NCI-H1092 treated with DMSO at 0.1 percent for 48 hours (cell line): ENCODE measurements at places on chromosomes 7 and 10.

DNA sequence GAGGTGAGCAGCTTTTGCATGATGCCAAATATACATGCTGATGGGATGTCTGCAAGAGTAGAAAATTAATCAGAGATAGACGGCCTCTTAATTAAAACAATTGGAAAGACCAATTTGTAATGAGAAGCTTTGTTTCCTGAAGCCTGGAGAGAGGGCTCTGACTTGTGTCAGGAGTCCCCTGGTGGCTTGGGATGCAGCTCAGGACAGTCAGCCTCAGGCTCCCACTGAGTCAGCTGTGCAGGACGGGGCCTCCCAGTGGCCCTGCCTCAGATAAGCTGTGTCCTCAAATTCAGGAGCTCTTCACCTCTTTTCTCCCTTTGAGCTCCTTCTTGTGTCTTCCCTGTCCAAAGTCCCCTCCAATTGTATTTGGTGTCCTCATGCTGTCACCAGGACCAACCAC, 438.9 kb upstream of the PODXL start:
- no peak for DNase-seq

GRCh38 chr7:118218413-118219156, 5.9 kb upstream of the ANKRD7 start:
- no peak for DNase-seq

DNA sequence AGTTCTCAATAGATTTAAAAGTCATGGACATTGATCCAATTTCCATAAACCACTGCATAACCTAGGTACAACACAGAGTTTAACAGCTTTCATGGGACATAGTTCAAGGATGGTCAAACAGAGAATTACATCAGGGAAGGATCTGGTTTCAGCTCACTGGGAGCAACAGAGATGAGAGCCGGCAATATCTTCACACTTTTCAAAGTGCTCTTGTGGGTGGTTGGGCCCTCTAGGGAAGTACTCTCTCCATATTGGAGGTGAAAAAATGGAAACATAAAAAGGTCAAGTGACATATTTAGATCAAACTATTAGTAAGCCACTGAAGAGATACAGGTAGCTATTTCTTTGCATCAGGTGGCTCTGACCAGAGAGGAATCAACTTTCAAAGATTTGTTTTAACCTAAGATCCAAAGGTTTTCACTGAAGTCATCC, 61.8 kb upstream of the LRRN3 start:
- DNase-seq: peak; percentile 15

DNA sequence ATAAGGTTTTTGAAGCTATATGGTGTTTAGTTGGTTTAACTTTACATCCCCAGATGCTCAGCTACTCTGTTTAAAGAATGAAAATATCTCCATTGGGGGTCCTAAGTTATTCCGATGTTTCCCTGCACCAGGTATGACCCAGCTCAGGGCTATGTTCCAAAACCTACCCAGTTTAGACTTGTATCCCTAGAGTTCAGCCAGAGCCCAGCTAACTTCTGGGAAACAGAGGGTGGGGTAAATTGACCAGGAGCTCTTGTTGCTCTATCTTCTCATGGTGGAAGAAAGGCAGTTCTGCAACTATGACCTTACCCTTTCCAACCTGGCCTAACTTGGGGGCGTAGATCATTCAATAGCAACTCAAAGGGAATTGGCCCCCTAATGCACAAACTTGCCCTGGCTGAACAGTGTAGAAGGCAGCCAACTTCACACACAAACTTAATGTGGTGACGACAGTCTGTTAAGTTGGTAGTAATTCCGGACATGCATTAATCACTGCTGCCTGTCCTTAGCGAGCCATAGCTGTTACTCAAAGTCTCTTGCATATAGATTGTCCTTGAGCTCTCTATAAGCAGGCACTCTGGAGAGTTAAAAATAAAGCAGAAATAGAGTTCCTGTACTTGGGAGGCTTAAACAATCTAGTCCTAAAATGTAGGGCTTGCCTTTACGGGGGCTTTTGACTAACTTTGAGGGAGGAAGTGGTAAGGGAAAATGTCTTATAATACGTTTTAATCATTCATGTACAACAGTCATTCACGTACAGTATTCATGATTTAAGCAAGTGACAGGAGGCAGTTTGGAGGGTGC, 5.3 kb upstream of the ZNRF2 start:
- no peak for DNase-seq

DNA sequence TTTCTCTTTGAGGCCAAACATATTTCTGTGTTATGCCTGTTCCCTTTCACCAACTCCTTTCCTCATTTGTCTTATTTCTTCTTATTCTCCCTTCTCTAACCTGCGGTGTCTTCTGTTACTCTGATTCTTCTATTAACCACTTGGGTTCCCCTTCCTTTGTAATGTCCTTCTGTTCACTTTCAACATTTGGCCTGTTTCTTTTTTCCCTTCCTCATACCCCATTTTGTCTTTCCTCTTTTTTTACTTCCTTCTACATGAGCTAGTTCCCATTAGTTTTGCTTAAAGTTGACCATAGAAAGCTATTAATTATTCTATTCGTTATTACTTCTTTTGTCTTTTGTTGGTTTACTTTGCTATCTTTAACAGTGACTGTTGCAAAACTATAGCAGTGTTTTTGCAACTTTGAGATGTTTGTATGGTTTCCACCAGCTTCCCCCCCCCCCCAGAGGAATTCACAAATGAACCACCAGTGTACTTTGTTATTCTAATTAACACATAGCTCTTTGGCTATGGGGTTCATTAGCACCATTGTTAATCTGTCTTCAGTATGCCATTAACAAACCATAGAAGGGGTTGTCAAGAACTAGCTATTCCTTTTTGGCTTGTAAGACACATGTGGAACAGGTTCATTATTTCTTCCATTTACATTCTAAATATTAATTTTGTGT, 2.9 kb downstream of the LRGUK start:
- DNase-seq: no peak

GRCh38 chr10:71902351-71902750, 51.3 kb upstream of the PSAP start:
- no peak for DNase-seq

DNA sequence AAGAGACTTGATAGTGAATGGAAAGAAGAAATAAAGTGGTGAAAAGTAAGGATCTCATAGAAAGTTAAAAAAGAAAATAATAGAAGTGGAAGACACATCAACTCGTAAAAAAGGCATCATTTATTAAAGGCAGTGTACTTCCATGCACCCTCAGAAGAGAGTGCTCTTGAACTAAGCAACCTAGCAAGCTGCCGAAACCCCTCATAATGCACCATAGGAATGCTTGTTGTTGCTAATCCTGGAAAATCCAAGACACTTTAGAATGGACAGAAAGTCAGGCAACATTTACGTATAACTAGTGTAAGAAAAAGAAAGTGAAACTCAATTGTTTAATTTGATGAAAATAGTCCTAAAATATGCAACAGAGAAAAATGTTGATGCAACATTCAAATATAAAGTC, 12.8 kb downstream of the TFPI2 start:
- no peak for DNase-seq

- peak; percentile 74 for DNase-seq
These were observed 70.5 kb downstream of the ADCYAP1R1 start for GRCh38 chr7:31122649-31123058.

- no peak for DNase-seq
These were observed 18.8 kb downstream of the SGPL1 start for GRCh38 chr10:70834441-70835151.

DNA sequence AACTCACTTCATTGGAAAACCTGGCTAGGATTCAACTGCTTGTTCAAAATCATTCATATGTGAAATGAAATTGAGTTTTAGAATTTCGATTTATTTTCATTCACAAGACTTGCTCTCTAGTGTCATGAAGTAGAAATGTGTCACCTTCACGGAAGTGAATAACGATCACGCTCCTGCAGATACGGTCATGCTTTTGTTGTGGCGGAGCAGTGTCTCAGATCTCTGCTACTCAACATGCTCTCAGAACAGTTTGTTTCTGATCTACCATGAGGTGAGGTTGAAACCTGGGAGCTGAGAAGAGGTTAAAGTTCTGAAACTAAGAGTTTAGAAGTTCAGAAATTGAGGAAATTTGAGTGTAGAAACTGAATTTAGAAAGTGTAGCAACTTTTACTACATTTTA, 13.8 kb upstream of the PITRM1 start:
- DNase-seq: no peak

GRCh38 chr10:74177140-74177677, 26.2 kb downstream of the ADK start:
- DNase-seq: no peak

GRCh38 chr7:28815369-28815927, 142.7 kb downstream of the TRIL start:
- DNase-seq: no peak

GRCh38 chr7:106216923-106217542, 67.8 kb downstream of the NAMPT start:
- no peak for DNase-seq

- DNase-seq: no peak
These were observed 11.0 kb downstream of the LLCFC1 start for GRCh38 chr7:142950235-142950634.

DNA sequence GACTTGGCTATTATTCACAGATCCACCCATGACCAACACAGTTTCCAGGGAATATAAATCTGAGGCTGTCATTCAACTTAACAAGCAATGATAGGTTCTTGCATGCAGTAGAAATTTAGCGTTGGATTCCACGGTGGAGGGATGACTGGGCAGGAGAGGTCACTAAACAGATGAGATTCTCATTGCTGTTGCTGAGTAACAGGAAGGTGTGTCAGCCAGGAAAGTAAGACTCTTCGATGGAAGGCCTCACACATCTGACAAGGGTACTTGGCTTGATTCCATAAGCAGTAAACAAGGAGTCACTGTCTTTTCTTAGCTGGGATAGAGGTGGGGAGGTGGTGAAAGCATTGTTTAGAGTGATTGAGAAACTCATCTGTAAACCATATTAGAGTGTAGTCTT, 1152.0 kb downstream of the SORCS3 start:
- no peak for DNase-seq
